ENCODE measurements at places on chromosomes 7 and 10.

DNA sequence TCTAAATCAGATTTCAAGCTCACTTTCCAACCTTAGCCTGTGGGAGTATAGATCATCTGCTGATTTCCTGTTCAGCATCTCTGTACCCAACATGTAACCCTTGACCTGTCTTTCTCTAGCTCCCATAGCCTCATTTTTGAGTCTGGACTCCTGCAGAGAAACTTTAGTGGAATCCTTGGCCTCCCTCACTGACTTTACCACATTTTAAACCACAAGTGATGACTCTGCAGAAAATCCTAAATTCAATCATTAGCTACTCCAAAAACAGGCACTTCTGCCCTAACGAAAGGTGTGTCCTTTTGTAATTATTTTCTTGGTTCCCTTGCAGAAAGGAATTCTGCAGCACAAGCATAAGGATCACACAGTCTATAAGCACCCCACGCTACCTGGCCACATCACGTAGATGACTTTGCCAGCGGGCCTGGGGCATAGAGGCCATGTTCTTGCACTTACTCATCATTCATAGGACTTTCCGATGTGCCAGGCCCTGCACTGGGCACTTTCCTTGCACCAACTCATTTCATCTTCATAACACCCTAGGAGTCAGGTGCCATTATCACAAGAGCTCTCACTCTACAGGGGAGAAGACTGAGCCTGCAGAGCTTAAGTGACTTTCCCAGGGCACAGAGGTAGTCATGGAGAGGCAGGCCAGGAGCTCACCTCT lies 57.2 kb upstream of the OPALIN start:
- no peak for DNase-seq

GRCh38 chr10:21122907-21123306 lies 225.8 kb upstream of the NEBL start:
- DNase-seq = no peak

- DNase-seq = no peak
Observed at GRCh38 chr7:137325927-137326326, 17.6 kb downstream of the PTN start.

GRCh38 chr7:47093320-47094234 lies 488.3 kb downstream of the TNS3 start:
- DNase-seq = no peak

- no peak for DNase-seq
Observed at GRCh38 chr7:79137942-79138341, 315.5 kb downstream of the MAGI2 start.

GRCh38 chr10:95790982-95791381 lies 35.0 kb downstream of the ENTPD1 start:
- no peak for DNase-seq

- DNase-seq = no peak
Observed at GRCh38 chr7:40623863-40624262, 489.1 kb downstream of the SUGCT start.

DNA sequence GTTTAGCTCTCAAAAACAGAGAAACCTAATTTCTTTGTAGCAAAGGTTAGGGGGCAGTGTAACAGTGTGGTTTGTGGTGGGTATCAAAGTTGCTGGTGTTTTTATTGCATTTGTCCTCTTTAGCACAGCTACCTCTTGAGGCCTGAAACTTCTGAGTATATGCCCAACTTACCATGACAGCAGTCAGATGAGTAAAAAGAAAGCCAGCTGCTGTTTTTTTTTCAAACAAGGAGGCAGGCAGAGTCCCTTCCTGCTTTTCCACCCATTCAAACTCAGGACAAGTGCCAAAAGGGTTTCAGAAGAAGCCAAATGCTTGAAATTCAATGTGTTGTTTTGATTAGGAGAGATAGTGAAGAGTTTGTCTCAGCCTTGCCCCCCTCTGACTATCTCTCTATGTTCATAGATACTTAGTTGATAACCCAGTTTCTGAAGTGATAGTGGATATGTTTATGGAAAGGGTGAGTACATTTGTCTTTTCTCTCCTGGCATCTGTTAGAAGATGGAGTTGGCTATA lies 23.1 kb downstream of the GBF1 start:
- no peak for DNase-seq

DNA sequence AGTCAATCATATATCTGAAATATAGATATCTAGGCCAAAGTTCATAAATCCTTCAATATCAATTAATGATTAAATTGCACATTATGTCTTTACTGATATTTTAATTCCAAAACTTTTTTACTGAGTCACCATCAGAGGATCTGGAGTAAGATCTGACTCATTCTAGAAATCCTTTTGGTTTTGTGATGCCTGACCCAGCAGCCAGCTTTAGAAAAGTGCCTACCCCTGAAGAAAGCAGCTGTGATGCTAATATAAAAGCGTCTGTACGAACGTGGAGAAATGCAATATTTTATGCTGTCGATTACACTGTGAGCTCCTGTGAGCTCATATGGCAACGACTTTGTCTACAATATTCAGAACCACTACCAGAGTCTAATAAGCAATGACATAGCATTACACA lies 142.5 kb upstream of the LRRTM3 start:
- no peak for DNase-seq

GRCh38 chr10:10055656-10056442 lies 961.8 kb upstream of the CELF2 start:
- DNase-seq = no peak

GRCh38 chr7:29140873-29141468 lies 5.4 kb downstream of the CPVL start:
- no peak for DNase-seq

GRCh38 chr7:68509054-68509453 lies 1089.2 kb upstream of the AUTS2 start:
- no peak for DNase-seq

DNA sequence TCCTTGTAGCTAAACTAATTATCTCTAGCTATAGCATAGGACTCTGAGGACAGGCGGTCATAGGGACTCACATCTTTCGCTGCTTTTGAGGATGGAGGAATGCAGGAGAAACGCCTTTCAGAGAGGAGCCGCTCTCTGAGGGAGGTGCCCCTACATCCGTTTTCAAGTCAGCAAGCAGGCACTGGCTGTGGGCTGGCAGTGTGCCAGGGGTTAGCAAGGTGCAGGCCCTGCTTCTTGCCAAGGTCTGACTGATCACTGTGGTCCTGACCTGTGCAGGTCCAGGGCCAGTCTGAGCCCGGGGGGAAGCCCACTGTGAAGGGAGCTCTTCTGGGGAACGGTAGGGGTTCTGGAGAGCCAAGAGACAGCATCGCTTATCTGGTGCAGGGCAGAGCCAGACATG lies 89.4 kb downstream of the SH3PXD2A start:
- peak; percentile 69 for DNase-seq

- peak; percentile 60 for DNase-seq
Observed at GRCh38 chr10:96765406-96766240, 45.3 kb upstream of the PIK3AP1 start.

- DNase-seq = no peak
Observed at GRCh38 chr10:50392966-50393718, 141.8 kb upstream of the ASAH2 start.

DNA sequence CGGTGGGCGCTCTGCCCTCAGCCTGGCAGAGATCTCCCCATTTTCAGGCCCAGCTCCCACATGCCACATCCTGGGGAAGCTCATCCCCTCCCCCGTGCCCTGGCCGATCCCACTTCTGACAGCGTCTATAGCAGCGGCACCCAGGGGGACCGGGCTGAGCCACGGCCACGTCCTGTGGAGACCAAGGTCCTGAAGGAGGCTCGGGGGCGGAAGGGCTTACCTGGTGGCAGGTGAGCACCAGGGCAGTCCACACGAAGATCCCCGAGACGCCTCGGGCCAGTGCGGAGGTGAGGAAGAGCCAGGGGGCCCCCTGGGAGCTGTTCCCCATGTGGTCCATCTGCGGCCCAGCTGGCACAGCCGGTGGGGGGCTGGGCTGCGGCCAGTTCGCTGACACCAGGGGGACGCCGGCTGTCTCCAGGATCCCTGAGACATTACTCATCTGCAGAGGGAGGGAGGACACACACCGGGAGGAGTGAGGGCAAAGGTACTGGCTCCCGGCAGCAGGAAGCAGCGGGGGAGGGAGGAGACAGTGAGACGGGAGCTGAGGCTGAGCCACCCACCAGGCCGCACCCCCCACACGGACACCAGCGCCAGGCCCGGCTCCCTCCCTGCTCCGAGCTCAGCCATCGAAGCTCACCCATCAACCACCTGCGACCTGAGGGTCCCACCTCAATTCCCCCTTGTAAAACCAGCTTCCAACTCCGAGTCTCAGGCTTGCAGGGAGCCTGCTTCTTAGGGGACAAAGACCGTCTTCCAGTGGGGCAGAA lies 776 bp downstream of the TMEM184A start:
- DNase-seq = no peak

- DNase-seq = no peak
Observed at GRCh38 chr7:102967798-102968197, 55.0 kb downstream of the LRRC17 start.

DNA sequence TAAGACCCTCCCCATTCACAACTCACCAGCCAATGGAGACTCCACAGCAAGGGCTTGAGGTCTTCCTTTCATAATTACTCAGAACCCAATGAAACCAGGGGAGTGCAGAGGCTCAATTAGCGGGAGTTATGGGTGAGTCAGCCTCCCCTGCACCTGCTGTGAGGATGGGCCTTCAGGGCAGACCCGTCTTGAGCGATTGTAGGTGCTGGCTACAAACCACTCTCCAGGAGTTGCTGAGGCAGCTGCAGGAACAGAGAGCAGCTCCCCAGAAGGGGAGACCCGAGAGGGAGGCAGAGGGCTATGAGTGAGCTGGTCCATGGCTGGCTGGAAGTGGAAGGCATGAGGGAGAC lies 58.5 kb upstream of the SORCS3 start:
- no peak for DNase-seq

DNA sequence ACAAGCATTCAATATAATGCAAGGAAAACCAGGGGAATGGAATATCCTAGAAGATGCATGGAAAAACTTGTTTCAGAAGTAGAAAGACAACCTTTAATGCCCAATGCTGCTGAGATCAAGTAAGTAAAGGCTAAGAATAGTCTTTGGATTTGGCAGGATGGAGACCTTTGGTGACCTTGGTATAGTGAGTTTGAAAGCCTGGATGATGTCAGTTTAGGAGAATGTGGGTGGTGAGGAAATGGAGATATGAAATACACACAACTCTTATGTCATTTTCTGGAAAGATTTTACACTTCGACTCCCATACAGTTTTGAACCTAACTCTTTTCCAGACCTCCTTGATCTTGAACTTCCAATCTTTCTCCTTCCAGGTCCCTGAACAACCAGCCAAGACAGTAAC lies 185.7 kb downstream of the TFEC start:
- no peak for DNase-seq

- no peak for DNase-seq
Observed at GRCh38 chr7:33798686-33799325, 106.5 kb upstream of the BMPER start.

DNA sequence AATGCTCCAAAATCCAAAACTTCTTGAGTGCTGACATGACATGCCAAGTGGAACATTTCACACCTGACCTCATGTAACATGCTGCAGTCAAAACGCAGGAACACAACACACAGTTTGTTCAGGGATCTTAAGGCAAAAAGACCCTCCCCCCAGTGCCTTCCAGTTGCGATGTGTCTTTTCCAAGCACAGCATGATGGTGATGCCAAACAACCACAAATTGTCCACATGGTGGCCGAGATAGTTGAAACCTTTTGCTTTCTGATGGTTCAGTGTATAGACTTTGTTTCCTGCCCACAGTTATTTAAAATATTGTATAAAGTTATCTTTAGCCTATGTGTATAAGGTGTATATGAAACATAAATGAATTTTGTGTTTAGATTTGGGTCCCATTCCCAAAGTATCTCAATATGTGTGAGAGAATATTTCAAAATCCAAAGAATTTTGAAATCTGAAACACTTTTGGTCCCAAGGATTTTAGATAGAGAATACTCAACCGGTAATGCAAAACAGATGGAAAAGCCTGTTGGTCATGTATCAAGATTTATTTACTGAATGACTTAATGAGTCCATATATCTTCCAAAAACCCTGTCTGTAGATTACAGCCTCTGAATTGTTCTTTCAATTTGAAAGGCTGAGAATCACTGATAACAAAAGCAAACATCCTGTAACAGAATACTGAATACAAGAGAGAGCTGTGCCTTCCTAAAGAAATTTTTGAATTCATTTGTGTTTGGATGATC lies 93.4 kb upstream of the OIT3 start:
- no peak for DNase-seq

GRCh38 chr10:124286621-124287020 lies 132.1 kb downstream of the OAT start:
- no peak for DNase-seq

- no peak for DNase-seq
Observed at GRCh38 chr7:29859524-29860185, 53.3 kb downstream of the WIPF3 start.

DNA sequence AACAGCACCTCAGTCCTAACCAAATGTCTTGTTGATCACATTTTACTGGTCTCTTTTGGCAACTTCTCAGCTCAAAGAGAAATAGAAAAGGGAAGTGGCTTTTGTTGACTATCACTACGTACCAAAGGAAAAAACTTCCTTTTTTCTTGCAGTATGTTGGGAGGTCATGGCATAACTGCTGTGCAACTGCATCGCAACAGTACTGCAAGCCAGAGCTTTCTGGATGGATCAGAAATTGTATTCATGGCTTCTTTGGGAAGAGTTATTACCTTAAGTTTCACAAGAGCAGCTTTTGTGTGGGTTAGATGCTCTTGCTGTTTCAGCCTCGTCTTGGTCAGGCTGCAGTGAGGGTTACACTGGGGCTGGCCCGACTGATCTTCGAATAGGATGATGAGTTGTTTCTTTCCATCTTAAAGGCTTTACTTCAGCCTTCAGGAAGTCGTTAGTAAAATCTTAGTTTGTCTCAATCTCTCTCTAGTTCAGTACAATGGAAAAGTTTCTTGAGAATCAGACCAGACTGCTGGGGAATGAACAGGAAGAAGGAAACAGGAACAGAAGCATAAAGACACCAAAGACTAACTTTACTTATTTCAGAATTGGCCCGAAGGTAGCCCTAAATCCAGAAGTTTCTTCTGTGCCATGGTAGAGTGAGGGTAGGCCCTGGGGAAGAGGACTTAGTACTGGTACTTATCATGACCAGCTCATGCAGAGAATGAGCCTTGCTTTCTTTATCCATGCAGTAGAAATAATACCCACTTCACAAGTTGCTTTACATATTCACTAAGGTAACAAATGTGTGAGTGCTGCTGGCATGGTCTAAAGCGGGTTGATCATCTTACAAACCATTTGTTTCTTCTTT lies 153.6 kb downstream of the CELF2 start:
- no peak for DNase-seq

All from activated CD4-positive, alpha-beta T cell treated with anti-CD3 and anti-CD28 coated beads for 1 hour (primary cell).